Large intestine (tissue), 12 donors: ENCODE measurements at places on chromosomes 7 and 10.

DNA sequence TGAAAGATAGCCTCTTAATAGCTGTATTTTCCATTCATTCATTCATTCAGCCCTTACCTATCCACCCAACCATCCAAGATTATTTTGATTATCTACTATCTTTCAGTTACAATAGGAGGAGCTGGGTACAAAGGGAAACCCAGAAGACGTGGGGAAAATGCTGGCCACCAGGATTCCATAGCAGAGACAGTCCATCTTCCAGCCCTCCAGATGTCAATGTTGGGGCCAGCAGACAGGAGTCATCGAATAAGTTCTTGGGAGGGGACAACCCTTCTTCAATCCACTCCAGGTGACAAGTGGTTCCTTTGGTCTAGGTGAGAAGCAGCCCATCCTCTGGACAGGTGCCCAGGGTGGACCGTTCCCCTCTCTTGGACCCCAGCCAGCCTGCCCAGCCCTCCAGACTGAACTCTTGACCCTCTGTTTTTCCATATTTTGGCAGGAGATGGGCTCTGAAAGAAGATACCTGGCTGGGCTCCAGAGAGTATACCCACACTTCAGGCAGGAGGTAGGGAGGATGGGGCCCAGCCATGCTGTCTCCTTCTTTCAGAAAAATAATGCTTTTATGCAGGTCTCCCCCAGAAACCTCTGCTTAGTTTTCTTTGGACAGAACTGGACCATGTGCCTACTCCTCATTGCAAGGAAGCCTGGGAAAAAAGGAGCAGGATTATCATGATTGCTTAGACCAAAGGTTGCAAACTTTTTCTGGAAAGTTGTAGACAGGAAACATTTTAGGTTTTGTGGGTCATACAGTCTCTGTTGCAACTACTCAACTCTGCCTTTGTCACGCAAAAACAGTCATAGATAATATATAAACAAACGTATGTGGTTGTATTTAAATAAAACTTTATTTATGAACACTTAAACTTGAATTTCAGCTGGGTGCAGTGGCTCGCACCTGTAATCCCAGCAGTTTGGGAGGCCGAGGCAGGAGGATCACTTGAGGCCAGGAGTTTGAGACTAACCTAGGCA, 95.5 kb upstream of the SMNDC1 start:
- DNase-seq = peak; percentile 76

DNA sequence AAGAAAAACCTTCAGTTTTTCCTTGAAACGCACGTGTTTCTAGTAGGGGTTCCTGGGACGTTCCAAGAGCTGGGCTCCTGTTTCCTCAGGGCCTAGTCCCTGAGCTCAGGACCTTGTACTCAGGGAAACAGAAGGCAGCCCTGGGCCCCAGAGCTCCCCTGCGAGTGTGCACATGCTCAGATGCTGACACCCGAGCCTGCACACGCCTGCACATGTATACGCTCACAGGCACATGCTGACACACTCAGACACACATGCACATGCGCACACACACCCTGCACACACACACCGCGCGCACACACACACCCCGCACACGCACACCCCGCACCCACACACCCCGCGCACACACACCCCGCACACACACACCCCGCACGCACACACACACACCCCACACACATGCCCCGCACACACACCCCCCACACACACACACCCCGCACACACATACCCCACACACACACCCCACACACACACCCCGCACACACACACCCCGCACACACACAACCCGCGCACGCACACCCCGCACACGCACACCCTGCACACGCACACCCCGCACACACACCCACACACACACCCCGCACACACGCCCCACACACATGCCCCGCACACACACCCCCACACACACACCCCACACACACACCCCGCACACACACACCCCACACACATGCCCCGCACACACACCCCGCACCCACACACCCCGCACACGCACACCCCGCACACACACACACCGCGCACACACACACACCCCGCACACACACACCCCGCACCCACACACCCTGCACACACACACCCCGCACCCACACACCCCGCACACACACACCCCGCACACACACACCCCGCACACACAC, 52.2 kb downstream of the CALML3 start:
- peak; percentile 90 for DNase-seq

GRCh38 chr7:134587750-134588149, 38.8 kb downstream of the AKR1B15 start:
- no peak for DNase-seq

GRCh38 chr7:147474862-147475261, 1115.7 kb upstream of the C7orf33 start:
- no peak for DNase-seq

GRCh38 chr10:21078410-21079329, 181.6 kb upstream of the NEBL start:
- peak; percentile 56 for DNase-seq

DNA sequence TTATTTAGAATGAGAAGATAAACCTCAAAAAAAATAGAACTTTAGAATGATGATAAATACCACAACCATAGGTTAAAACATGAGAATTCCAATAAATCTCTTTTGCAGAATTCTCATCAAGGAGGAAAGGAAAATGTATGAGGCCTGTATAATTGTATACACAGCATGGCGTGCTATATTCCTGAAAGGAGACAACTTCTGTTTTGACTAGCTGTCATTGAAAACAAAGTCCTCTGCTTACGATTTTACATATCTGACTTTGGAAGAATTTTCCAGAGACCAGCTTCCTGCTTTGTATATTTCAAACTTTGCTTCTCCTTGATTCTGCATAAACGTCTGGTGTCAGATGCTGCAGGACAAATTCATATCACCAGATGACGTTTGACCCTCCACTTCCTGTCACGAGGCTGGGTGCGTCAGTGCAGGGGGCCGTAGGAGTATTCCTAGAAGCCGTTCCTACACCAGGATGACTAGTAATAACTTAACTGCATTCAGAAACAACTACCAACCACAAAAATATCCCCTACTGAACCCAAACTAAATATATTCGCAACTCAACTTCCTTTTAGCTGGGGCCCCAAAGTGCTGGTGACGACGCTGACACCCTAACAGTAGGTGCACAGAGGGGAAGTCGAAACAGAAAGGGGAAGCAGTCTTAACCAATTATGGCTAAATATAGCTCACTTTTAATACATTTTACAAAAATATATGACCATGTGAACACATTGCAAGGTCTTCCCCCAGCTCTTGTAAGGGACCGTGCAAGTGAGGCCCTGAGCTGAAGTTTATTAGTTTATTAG, 178.6 kb upstream of the INHBA start:
- peak; percentile 17 for DNase-seq

GRCh38 chr7:2490181-2490651, 14.0 kb upstream of the GRIFIN start:
- DNase-seq = no peak

DNA sequence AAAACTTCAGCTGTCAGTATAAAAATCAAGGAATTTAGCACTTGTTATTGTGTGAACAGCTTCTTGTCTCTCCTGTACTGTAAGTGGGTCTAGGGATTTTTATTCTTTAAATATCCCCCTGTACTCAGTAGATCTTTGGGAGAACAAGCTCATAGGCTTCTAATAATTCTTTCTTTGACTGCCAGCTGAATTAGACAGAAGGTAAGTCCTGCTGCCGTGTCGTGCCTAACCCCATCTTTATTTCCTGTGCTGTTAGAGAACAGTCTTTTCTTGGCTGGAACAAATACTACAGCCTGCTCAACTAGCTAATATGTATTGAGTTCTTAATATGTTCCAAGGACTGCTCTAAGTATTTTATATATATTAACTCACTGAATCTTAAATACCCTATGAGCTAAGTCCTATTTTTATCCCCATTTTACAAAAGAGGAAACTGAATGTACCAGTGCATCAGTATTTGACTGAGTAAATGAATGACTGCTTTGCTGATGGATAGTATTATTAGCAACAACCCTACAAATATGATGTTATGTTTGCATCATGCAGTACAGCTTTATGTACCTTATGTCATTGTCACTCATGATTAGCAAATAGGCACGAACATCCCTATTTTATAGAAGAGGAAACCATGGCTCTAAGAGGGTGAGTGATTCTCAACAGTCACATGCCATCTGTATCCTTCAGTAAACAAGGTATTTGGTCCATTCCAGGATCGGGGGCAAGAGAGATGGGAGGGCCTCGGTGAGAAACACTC, 5.5 kb upstream of the DUSP5 start:
- DNase-seq = no peak

- no peak for DNase-seq
Measured at GRCh38 chr7:113751547-113751946, 167.3 kb downstream of the PPP1R3A start.

DNA sequence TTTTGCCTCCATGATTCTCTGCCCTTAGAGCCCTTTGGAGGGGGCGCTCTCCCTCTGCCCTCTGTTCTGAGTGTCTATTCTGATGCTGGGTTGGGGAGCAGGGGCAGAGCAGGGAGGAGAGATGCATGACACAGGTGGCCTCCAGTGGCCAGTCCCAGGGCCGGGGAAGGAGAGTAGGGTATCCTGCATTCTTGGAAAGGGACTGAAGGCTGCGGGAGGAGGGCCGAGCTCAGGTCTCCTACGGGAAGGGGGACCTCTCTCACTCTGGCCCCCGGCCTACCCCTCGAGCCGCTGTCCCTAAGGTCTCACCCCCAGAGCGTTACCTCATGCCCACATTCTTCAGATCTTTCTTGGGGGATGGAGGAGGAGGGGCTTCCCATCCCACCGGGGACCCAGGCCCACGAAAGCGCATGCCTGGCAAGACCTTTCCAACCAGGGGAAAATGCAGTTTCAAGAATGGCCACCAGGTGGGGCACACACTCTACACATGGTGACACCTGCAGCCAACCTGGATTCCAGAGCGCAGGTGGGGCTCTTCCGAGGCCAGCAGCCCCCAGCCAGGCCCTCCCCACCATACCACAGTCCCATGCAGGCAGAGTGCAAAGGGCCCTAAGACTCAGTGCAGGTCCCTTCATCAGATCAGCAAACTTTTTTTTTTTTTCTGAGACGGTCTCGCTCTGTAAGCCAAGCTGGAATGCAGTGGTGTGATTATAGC, 86.4 kb downstream of the MYL10 start:
- DNase-seq = peak; percentile 64

DNA sequence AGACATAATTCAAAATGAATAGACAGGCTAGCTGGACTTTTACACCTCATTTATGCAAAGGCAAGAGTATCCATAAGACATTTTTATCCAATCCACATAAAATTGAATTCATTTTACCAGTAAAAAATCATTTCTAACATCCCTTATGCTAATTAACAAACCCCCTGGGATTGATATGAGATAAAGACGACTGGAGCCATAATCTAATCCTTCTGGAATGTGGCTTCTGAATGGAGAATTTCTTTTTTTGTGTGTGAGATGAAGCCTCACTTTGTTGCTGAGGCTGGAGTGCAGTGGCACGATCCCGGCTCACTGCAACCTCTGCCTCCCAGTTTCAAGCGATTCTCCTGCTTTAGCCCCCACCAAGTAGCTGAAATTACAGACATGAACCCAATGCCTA, 90.4 kb downstream of the AKR1D1 start:
- DNase-seq = no peak

DNA sequence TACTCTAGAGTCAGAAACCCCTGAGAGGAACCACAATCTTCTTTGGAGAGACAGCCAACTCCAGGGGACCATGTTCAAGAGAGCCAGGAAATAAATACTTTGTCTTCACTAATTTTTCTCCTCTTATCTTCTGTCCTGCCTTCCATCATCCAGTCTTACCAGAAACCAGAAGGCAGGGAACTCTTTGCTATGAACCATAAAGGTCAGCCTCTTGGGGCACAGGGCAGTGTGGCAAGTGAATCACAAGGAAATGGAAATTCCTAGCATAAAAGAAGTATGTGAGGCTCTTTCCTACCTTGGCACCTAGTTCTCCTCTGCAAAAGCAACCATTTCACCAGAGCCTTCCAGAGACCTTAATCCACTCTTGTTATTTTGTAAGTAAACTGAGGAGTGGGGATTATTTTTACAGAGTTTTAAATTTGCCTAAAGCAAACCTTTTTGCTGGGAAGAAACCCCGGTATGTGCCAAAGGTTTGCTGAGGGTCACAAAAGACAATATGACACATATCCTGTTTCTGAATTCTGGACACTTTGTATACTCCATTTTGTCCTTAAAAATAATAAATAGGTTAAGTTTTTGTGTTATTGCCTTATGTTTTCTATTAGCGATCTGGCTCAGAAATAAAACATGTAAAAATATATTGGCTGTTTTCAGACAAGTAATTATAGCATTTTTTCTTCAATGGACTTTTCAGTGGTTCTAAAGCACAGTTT, 87.1 kb downstream of the ADAM22 start:
- DNase-seq = no peak

GRCh38 chr7:43362652-43363034, 220.3 kb upstream of the STK17A start:
- peak; percentile 13 for DNase-seq

DNA sequence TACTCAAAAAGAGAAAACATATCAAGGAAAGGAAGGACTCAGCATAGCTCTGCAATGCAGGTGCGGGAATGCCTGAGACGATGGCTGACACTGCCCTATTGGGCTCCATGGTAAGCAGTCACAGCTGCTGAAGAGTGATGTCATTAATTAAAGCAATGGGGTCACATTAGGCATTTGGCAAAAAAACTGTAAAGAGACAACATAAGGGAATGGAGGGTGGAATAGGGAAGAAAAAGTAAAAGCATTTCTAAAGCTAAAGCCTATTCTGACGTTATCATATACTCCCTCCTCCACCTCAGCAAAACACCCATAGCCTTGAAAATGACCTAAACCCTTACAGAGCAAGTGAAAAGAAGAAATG, 38.5 kb upstream of the SPOCK2 start:
- no peak for DNase-seq

DNA sequence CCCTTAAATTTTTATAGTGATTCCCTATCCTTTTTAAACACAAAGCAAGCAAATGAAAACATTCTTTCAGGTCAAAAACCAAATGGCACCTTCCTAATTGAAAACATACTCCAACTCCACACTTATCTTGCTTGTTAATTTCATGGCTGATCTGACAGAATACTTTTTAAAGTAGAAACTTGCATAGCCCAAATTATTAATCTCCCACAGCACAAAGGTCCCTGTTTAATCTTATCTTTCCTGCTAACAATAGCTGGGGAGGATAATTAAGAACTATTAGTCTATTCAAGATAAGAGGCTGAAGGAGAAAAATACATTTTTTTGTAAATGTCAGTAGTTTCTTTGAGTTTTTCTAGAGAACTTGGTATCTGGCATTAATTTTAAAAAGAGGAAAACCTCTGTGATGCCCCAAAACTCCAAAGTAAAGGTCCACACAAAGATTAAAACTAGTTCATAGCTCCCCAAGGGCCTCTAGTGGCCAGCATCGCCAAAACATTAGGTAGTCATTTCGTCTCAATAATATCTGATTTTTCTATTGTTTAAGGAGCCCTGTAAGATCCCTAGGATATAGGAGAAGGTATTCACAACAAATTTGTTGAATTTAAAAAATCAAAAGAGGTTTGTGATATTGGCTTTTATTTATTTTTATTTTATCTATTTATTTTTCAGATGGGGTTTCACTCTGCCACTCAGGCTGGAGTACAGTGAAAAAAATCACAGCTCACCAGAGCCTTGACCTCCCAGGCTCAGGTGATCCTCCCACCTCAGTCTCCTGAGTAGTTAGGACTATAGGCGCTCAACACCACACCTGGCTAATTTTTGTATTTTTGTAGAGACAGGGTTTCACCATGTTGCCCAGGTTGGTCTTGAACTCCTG, 14.7 kb downstream of the CDNF start:
- DNase-seq = no peak

- DNase-seq = no peak
Measured at GRCh38 chr10:132856869-132857524, 71.0 kb upstream of the NKX6-2 start.

GRCh38 chr7:17408245-17408903, 109.9 kb downstream of the AHR start:
- DNase-seq = peak; percentile 66

- no peak for DNase-seq
Measured at GRCh38 chr10:76185471-76186301, 754.3 kb downstream of the LRMDA start.

- no peak for DNase-seq
Measured at GRCh38 chr10:117318909-117319308, 56.3 kb downstream of the PDZD8 start.
